Immature natural killer cell (primary cell): ENCODE measurements at places on chromosomes 2 and 18.

DNA sequence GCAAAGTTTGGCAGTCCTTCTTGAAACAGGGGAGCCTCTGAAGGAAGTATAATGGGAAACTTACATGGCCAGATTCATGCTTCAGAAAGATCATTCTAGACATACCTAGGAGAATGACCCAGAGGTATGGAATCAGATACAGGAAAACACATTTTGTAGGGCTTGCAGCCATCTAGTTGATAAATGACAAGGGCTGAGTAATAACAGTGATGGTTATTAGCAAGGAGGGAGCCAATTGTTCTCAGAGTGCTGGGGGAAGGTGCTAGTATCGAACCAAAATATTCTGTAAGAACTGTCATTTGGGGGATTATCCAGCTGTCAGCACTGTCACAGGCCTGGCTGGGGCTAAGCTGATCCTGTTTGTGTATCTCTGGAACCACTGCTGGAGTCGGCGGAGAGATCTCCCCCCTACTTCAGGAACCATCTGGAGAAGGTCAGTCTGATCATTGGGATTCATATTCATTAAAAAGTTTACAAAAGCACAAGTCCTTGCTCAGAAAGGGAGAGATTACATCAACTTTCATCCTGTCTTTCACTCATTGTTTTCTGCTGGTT lies 113.8 kb upstream of the THSD7B start:
- DNase-seq, result no peak
- no peaks in the 10 kb centered on the region for H3K4me1 ChIP-seq
- no peak overlapping the region for H3K4me3 ChIP-seq
- H3K27ac ChIP-seq, result no peak overlapping the region
- peaks cover 2% of the 10 kb centered on the region for H3K27me3 ChIP-seq
- no peaks in the 10 kb centered on the region for H3K36me3 ChIP-seq

- H3K27me3 ChIP-seq, result peaks cover 4% of the 10 kb centered on the region
- no peak overlapping the region for H3K27ac ChIP-seq
- DNase-seq, result no peak
These were observed 68.5 kb downstream of the TMEM18 start for GRCh38 chr2:608711-609110.

- H3K27me3 ChIP-seq, result no peaks in the 10 kb centered on the region
- H3K4me3 ChIP-seq, result no peak overlapping the region
These were observed 14.1 kb downstream of the PTRHD1 start for GRCh38 chr2:24779116-24779515.

GRCh38 chr2:173574324-173575112 lies 219.8 kb downstream of the CDCA7 start:
- DNase-seq, result no peak
- no peak overlapping the region for H3K27ac ChIP-seq
- H3K4me1 ChIP-seq, result no peaks in the 10 kb centered on the region
- no peaks in the 10 kb centered on the region for H3K36me3 ChIP-seq
- H3K4me3 ChIP-seq, result no peak overlapping the region
